RPMI8226 (cell line): ENCODE measurements at places on chromosomes 7 and 10.

DNA sequence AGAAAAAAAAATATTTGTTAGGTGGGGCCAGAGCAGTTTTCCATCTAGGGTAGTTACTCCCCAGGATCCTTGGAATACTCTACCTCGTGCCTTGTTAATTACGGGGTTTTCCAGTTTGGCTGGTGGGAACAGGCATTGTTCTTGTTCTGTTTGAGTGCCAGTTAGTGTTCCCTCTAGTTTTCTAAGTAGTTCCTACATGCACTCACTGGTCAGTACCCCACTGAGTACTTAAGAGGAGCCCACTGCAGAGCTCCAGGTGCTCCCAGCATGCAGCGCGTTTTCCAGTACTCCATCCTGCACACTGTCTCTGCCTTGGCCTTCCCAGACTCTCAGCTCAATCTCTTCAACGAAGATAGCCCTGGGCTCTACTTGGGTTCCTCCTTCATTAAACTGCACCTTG, 58.0 kb downstream of the AHCYL2 start:
- no peak for DNase-seq

DNA sequence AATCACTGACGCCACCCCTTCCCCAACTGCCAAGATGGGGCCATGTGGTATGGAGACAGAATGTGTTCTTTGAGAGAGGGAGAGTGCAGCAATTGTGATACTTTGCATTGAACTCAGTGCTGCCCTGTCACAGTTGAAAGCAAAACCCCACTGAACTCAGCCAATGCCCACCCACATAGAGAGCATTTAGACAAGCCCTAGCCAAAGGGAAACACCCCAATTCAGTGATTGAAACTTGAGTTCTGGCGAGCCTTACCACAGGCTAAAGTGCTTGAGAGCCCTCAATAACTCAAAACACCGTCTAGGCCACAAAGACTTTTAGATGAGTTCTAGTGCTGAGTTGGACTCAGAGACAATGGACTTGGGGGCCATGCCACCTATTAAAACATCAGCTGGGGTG, 751.9 kb upstream of the POT1 start:
- DNase-seq = no peak

- no peak for DNase-seq
Observed at GRCh38 chr10:52252307-52252706, 61.8 kb upstream of the DKK1 start.

- peak; percentile 65 for DNase-seq
Observed at GRCh38 chr10:22713853-22714478, 412 bp downstream of the PIP4K2A start.

DNA sequence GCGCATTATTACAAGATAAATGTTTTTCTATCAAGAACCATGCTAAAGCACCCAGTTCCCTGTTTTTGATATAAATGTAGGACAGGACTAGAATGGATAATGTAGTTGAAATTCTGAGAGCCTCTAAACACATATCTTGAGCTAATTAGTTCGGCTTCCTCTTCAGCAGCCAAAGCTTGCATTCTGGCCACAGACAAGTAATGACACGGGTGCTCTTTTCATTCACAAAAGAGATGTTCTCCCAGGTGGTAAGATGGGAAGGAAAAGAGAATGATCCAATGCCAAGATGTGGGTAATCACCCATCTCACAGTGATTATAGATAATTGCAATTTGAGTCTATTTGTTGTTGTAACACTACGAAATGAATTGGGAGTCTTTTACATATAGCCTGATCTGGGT, 246.5 kb downstream of the KIAA1217 start:
- no peak for DNase-seq

DNA sequence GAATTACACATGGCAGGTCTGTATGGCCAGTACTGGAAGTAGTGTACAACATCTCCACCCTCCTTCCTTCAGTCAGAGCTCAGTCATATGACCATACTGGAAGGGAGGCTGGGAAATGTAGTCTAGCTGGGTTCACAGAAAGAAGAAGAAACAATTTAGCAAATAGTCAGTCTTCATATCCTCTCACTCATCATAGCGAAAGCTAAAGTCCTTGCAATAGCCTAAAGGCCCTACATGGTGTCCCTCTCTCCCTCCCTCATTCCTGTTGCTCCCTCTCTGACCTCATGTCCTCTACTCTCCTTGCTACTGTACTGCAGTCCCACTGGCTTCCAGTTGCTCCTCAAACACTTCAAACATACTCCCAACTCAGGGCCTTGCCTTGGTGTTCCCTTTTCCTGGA, 4.3 kb upstream of the CALU start:
- peak; percentile 17 for DNase-seq

- no peak for DNase-seq
Observed at GRCh38 chr7:92768501-92769393, 67.6 kb downstream of the CDK6 start.

DNA sequence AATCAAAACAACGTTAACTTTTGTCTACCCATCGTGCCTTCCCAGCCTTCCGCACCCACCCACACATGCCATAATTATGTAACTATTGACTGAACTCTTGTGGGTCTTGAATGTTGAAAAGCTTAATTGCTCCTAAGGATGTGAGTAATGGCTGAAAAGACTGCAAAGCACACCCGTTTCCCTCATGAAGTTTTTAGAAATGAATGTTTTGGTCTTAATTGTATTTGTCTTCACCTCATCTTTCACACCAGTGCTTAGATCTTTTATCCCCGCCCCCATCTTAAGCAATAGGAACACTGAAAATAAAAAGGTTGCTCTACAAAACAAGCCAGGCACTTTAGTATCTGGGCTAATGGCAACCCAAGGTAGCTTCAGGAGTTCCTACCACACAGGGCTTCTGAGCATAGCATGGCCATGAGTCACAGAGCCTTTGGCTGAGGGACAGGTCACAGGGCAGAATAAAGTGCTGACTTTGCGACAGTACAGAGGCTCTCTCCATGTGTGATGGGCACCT, 690.5 kb downstream of the PARD3 start:
- DNase-seq = peak; percentile 10

DNA sequence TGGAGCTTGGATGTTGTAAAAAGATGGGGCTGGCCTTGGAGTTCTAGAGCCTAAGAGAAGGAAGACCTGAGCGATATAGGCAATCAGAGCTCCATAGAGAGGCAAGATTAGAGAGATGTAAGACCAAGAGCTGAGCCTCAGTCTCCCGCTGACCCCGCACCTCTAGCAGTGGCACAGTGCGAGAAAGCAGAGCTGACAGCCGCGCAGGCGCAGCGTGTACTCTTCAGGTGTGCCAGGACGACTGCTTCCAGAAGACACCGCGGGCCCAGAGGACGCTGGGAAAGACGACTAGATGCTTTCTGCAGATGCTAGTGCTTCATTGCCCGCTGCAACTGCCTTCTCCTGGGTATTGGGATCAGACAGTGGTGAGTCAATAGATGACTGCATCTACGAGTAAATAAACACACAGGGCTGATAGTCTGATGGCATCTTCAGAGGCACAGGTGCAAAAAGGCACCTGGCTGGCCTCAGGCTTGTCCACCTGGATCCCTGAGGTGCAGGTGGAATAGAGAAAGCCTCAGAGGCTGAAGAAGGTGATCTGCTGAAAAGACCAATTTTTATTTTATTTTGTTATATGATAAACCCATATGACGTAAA, 38.1 kb upstream of the CCDC6 start:
- no peak for DNase-seq

GRCh38 chr7:139995017-139995915, 67.5 kb downstream of the PARP12 start:
- DNase-seq = peak; percentile 29

DNA sequence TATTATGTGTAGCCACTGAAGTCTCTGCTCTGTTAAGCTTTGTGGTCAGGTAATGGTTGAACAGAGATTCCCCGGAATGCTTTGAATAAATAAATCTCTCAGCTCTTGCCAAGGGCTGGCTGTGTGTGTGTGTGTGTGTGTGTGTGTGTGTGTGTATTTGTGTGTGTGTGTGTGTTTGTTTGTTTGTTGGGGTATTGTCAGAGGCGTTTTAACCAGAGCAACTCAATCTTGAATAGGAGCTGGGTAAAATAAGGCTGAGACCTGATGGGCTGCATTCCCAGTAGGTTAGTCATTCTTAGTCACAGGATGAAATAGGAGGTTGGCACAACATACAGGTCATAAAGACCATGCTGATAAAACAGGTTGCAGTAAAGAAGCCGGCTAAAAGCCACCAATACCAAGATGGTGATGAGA, 256.2 kb upstream of the CACNA2D1 start:
- DNase-seq = no peak

GRCh38 chr10:18369859-18370473, 229.7 kb downstream of the CACNB2 start:
- DNase-seq = no peak
